ENCODE measurements at places on chromosomes 16 and 17.
A peak's percentile ranks its signal among the peaks of the same experiment; 100 is the strongest.

GRCh38 chr17:5584383-5585286, at the start of gene NLRP1:
TSS of gene NLRP1 (minus strand) at chr17:5584509. CDS start at chr17:5583957, 552 bp downstream.
- DNase-seq: no peak

DNA sequence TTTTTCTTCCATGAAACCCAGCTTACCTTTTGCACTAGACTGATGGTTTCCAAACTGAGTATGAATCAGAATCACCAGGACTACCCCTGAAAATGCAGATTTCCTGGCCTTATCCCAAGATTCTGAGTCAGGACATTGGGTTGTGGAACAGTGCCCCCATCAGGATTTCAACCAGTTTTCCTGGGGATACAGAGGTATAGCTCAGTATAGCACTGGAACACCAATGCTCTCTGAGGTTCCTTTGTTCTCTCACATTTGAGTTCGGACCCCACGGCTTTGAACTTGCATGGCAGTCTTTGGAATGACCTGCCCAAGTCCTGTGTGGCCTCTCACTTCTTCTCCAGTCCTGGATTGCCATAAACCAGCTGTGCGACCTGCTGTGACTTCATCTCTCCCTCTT, 12.8 kb upstream of the CCL8 start:
- DNase-seq: peak; percentile 51

- DNase-seq: no peak
Measured at GRCh38 chr17:60173304-60173819, 23.6 kb downstream of the CA4 start.

DNA sequence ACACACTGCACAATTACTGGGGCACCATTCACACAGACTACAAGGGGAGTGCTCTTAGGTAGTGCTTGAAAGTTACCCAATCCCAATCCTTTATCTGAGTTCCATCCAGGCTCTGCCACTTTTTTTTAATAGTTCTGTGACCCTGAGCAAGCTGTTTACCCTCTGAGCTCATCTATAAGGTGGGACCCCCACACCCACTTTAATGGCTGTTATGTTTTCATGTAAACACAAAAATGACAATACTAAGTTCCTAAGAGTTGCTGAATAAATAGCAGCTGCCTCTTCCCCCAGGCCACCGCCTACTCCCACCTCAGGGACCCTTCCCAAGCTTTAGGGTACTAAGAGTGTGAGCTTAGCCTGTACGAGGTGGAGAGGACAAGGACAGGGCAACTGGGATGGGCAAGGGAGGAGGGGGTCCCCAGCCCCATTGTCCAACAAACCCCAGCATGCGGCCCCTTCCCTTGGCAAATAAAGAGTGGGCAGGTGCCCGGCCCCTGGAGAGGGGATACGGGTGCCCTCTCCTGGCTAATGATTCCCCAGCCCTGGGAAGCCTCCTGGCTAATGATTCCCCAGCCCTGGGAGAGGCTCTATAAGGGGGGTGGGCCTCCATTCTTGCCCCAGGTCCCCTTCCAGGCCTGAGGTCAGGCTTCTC, 14.6 kb downstream of the SLC13A2 start:
- no peak for DNase-seq

- peak; percentile 82 for DNase-seq
Measured at GRCh38 chr17:47785538-47786123, 36.0 kb downstream of the OSBPL7 start.

GRCh38 chr17:78774956-78775571, 7.0 kb downstream of the CYTH1 start:
- DNase-seq: no peak

DNA sequence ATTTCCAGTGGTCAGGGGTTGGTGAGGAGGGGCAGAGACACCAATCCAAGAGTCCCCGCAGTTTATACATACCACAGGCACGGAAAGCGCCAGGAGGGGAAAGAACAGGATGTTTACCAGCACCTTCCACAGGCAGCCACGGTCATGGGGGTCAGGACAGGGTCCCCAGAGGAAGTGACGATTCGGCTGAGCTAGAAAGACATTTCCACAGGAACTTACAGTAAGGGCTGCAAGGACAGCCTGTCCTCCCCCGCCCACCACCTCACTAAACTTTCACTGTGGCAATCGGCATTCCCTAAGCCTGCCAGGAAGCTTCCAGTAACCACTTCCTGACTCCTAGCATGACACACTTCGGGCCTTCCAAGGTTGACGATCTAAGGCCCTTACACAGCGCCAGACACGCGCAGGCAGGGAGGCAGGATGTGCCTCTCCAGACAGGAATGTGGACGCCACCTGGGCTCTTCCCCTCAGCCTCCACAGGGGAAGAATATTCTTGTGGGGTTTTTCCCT, 1.2 kb upstream of the MT2A start:
- no peak for DNase-seq

DNA sequence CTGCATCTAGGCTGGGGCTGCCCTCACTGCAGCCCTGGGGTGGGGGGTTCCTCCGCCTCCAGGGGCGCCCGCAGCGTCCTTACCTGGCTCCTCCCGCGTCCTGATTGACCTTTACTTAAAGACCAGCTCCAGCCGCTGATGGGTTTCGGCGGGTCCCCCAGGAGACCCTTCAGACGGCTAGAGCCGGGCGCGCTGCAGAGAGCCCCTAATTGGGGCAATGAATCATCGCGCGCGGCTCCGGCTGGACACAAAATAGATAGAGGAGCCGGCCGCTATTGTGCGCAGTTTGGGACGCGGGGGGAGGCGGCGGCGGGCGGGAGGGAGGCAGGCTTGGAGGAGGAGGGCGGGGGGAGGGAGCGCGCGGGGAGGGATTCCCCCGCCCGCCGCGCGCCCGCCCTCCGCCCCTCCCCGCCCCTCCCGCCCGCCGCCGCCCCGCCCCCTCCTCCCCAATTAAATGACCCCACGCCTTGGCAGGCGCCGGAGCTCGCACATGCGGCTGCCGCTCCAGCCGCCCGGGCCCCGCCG, 56.5 kb upstream of the CIBAR2 start:
- peak; percentile 61 for DNase-seq

GRCh38 chr16:84082835-84083569, 33.7 kb downstream of the MBTPS1 start:
- no peak for DNase-seq

- DNase-seq: no peak
Measured at GRCh38 chr16:21634216-21634615, 18.2 kb downstream of the IGSF6 start.

DNA sequence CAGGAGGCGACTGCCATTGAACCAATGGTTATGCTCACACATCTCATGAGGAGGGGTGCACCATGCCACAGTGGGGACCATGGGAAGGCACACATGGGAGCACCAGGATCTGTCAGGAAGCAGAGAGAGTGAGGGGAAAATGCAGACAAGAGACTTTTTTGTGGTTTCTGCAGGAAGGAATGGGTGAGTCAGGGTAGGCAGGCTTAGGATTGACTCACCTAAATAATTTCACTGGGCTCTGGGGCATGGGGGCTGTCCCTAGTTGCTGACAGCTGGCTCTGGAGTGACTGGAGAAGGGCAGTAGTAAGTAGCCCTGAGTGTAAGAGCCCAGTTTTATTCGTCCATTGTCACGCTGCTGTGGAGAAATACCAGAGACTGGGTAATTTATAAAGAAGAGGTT, 202.4 kb downstream of the AXIN2 start:
- no peak for DNase-seq

- no peak for DNase-seq
Measured at GRCh38 chr16:74999219-74999608, 390 bp downstream of the ZNRF1 start.

DNA sequence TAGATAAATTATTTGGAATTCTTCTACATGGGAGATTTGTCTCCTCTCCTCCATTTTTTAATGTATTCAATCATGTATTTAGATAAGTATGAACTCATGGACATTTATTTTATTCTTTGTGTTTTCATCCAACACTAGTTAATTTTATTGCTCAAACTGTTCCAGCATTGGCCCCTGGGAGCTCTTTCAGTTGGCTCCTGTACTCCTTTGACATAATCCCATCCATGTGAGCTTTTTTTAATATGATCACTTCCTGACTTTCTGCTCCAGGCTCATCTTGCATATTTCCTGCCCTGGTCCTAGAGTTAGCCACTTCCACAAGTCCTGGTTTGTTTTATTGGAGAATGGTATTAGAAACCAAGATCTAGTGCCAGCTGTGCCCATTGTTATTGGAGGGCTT, 419.0 kb upstream of the CDH11 start:
- no peak for DNase-seq

GRCh38 chr16:72972878-72973571, 74.9 kb downstream of the ZFHX3 start:
- DNase-seq: no peak

DNA sequence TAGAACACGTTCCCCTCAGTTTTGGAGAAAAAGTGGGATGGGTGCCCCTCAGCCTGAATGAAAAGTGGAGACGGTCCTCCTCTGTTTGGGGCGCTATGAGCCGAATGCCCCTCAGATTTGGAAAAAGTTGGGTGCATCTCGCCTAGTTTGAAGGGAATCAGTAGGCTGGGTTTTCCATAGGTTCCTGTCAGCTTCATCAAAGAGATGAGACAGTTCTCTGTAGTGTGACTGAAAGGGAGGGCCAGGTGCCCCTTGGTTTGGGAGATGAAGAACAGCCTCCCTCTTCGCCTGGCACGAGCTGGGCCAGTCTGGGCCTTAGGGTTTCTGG, 742 bp upstream of the SLC9A5 start:
- no peak for DNase-seq

- DNase-seq: no peak
Measured at GRCh38 chr17:71398800-71399219, 722.0 kb upstream of the SOX9 start.

GRCh38 chr16:67538666-67539101, 10.1 kb downstream of the RIPOR1 start:
- DNase-seq: peak; percentile 29

DNA sequence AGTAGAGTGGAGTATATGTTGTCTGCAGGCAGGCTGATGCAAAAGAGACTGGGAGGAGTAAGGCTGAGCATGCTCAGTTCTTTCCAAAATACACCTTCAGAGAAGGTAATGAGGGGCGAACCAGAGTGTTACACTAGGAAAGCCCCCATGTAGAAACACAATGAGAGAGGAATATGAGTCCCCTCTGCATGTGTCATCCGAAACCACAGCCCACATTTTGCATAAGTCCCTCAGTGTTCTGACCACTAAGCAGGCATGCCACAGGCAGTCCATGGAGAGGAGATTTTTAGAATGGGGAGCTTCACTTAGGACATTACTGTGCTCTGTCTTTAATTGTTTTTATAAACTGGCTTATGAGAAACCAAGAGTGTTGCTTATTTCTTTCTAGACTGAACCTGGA, 32.0 kb downstream of the SLC6A2 start:
- DNase-seq: no peak

DNA sequence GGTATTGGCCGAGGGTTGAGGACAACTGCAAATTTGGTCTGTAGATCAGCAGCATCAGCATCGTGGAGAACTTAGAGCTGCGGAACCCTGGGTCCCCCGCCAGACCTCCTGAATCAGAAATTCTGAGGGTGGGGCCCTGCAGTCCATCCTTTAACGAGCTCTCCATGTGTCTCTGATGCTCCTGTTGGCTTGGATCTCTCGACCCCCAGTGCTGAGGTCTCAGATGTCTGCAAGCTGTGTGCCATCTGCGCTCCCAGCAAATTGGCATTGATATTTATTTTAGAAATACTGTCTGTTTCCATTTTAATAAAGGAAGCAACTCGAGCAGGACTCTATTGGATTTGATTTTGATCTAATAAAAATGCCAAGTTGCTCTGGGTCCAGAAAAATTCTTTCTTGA, 250.0 kb downstream of the KATNIP start:
- no peak for DNase-seq

GRCh38 chr17:4229627-4230541, 33.9 kb downstream of the ANKFY1 start:
- no peak for DNase-seq

GRCh38 chr16:87587636-87588035, 14.7 kb upstream of the JPH3 start:
- DNase-seq: no peak

- no peak for DNase-seq
Measured at GRCh38 chr17:64984851-64985521, 65.7 kb upstream of the LRRC37A3 start.

DNA sequence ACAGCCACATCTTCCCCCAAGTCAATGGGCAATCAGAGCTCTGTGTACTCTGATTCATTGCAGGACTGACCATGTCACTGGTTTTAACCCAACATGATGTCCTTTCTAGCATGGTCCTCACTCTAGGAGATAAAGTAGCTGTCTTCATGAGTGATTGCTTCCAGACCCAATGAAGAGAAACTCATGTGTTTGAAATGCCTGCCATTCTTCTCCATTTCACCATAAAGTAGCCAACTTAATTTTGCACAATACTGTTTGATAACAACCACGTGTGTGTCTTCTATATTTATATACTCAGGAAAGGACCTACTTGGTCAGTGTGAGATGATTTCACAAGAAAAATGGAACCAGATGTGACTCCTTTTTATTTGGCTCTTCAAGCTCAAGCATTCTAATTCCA, 172.5 kb downstream of the AXIN2 start:
- no peak for DNase-seq

GRCh38 chr17:79218825-79219200, 144.2 kb downstream of the ENGASE start:
- no peak for DNase-seq

GRCh38 chr16:5678371-5678770, 580.8 kb upstream of the EEF2KMT start:
- DNase-seq: no peak

DNA sequence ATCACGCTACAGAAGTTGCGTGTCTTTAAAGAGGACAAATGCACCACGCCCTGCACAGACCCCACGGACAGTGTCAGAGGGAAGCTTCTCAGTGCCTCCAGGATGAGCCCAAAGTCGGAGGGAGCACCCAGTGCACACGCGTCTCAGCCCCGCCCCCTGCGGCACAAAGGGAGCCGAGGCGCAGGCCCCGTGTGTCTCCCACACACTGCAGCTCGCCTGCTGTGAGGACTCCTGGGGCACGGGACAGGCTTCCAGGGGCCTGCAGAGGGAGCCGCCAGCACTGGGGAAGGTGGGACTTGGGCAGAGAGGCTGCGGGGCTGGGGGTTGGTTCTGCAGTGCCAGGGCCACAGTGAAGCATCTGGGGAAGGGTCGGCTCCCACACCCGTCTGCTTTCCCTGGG, 77.4 kb downstream of the LMF1 start:
- no peak for DNase-seq

DNA sequence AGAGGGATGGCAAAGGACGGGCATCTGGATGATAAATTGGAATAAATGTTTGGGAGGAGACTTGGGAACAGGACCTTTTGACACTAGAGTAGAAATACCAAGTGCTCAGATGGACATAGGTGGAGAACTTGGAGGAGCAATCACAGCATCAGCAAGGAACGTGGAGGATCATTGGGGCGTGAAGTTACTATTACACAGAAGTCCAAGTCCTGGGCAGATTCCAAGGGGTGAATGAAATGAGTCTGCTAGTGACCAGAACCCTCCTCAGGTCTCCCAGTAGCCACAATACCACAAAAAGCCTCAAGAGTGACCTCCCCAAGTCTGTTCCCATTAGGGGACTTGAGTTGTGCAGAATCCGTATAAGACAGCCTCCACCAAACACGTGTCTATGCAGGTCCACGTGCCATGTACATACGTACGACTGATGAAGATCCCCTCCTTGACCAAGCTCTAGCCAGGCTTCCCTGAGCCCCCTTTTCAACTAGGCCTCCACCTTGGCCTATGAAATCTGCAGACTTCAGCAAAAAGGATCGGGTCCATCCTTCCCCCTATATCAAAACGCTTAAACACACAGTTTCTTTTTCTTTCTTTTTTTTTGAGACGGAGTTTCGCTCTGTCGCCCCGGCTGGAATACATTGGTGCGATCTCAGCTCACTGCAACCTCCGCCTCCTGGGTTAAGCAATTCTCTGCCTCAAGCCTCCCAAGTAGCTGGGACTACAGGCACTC, 2.2 kb downstream of the C17orf67 start:
- DNase-seq: no peak
